T-helper 17 cell (primary cell): ENCODE measurements at places on chromosomes 12 and 14.

DNA sequence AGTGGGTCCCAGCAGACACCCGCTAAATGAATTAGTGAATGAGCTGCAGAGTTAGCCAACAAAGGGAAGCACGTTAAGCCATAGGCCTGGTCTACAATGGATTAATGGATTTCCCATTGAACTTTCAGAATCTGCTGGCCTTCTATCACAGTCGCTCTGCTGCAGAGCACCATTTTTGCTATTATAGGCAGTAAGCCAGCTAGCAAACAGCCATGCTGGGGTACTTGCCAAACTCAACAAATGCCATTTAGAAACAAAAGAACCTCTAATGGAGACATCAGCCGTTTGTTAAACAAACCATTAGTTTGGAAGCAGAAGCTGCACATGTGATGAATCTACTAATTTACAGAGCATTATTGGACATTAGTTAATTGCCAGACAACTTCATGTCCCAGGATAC, 181.1 kb upstream of the STXBP6 start:
- DNase-seq = no peak

DNA sequence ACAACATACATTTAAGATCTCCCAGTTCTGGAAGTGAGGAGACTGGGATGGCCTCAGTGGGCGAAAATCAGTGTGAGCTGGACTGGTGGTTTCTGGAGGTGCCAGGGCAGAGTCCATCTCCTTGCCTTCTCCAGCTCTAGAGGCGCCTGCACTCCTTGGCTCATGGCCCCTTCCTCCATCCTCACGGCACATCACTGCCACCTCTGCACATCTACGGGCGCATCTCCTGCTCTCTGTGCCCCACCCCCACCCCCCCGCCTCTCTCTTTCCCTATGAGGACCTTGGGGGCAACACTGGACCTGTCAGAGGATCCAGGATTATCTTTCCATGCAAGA, 62.8 kb upstream of the DIO3 start:
- no peak for DNase-seq

- no peak for DNase-seq
Measured at GRCh38 chr12:108572166-108572790, 9.9 kb downstream of the ISCU start.

- no peak for DNase-seq
Measured at GRCh38 chr14:54660604-54661111, 93.7 kb downstream of the SAMD4A start.

- no peak for DNase-seq
Measured at GRCh38 chr14:21184254-21184653, 28.4 kb upstream of the OR5AU1 start.

DNA sequence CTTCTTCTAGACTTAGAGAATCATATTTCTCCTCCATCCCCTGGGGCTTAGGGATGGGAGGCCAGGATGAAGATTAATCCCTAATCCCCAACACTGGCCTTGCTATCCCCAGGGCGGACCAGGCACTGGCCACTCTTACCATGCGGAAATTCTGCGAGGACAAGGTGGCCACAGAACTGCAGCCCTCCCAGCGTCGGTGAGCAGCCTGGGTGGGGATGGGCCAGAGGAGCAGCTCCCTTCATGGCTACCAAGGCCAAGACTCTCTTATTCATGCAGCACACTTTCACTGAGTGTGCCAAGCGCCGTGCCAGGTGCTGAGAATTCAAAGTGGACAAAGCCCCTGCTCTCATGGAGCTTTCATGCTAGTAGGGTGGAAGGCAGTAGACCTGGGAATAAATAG, 7.0 kb downstream of the TNS2 start:
- DNase-seq = no peak

GRCh38 chr12:131287938-131288764, 334.4 kb downstream of the ADGRD1 start:
- DNase-seq = no peak

- DNase-seq = no peak
Measured at GRCh38 chr12:64186789-64187188, 35.3 kb downstream of the KICS2 start.

- DNase-seq = no peak
Measured at GRCh38 chr14:50820786-50821509, 10.0 kb downstream of the NIN start.

- no peak for DNase-seq
Measured at GRCh38 chr14:105201925-105202513, 20.9 kb upstream of the NUDT14 start.

DNA sequence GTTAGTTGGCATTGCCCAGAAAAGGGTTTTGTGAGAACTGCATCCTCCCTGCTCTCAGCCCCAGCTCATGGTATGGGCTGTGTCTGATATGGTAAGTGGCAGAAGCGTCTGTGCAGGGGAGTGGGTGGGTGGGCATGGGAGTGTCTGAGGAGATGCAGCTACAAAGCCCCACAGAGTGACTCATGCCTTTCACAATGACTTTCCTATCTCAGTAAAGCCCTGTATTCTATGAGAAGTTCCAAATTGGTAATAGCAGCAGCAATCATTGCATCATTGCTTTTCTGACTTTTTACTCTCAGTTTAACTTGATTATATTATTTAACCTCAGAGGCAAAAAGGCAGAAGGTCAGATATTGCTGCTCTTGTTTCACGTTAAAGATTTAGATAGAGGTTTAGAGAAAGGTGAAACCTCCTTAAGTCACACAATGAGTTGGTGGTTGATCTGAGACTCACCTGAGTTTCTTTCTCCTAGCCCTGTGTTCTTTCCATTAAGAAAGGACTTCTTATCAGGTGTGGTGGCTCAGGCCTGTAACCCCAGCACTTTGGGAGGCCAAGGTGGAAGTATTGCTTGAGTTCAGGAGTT, 171.7 kb downstream of the SLC5A8 start:
- DNase-seq = no peak

DNA sequence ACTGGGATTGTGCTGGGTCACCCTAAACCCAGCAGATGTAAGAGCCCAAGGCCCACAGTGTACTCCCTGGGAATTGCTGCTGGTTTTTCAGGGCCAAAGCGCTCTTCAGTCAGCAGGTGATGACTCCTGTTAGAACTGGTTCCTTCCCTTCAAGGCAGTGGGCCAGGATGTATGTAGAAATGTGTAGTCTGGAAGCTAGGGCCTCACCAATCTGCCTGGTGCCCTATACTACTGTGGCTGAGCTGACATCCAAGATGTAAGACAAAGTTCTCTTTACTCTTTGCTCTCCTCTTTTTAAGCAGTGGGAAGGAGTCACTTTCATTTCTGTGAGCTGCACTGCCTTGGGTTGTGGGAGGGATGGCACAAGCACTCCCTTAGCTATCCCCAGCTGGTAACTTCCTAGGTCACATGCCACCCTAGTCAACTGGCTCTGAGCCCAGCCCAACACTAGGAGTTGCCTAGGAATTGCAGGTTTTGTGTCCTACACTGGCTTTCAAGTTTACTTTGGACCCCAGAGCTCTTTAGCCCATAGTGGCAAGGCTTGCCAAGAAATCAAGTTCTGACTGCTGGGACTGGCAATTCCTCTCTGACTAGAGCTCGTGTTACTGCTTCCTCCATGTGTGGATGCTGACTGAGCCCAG, 249.2 kb downstream of the C12orf50 start:
- DNase-seq = no peak

GRCh38 chr12:1332327-1332726, 262.1 kb downstream of the FBXL14 start:
- DNase-seq = no peak

DNA sequence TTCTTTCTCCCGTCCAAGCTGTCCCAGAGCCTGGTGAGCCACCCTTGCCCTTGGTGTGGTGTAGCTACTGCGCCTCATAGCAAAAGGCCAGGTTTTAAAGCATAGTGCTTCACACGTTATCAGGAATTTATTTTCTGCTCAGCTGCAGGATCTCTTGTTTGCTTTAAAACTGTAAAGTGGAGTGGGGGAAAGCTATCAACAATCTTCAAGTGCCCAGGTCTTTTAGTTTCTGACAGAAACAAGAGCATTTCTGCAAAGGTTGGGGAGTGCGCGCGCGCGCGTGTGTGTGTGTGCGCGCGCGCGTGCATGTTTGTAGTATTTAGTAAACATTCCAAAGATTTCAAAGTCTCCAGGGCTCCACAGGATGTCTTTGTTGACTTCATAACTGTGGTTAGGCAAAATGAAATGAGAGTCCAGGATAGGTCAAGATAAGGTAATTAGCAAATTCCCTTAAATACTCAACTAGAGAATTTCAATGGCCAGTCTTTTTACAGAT, 45.5 kb downstream of the EML1 start:
- DNase-seq = no peak

DNA sequence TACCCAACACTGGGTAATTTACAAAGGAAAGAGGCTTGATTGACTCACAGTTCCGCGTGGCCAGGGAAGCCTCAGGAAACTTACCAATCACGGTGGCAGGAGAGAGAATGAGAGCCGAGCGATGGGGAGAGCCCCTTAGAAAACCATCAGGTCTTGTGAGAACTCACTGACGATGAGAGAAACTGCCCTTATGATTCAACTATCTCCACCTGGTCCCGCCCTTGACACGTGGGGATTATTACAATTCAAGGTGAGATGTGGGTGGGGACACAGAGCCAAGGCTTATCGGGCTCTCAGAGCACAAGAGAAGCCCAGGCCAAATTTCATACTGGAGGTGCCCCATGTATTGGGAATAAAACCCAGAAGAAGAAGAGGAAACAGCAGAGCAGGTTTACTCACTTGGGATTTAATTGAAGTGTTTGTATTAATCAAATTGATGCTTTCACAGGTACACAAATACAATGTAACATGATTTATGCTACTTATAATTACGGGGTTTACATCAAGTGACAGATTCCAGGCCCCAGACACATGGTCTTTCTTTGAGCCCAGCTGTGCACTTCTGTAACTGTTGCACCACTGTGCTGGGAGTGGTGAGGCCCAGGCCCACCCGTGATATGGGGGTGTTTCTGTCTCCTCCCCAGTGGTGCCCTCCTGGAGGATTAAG, 8.2 kb upstream of the CCDC85C start:
- no peak for DNase-seq

- no peak for DNase-seq
Measured at GRCh38 chr14:40229676-40230075, 797.4 kb upstream of the FBXO33 start.

DNA sequence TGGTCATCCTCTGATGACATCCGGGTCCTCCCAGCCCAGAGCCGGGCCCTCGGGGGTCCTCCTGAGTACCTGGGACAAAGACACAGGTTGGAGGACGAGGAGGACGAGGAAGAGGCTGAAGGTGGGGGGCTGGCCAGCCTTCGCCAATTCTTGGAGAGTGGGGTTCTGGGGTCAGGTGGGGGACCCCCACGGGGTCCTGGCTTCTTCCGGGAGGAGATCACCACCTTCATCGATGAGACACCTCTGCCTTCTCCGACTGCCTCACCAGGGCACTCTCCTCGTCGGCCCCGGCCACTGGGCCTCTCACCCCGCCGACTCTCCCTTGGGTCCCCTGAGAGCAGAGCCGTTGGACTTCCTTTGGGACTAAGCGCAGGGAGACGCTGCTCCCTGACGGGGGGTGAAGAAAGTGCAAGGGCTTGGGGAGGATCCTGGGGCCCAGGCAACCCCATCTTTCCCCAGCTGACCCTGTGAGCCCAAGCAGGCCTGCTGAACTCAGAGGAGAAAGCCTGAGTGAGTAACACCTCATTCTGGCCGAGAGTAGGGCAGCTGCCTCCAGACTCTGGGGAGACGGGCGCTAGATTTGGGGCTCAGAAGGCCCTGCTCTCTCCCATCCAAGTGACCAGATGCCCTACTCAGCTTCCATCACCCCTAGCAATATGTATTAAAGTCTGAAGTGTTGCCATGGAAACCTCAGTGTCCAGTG, 1.3 kb upstream of the P3H3 start:
- no peak for DNase-seq

GRCh38 chr14:24631749-24632335, 2.1 kb downstream of the GZMB start:
- no peak for DNase-seq

DNA sequence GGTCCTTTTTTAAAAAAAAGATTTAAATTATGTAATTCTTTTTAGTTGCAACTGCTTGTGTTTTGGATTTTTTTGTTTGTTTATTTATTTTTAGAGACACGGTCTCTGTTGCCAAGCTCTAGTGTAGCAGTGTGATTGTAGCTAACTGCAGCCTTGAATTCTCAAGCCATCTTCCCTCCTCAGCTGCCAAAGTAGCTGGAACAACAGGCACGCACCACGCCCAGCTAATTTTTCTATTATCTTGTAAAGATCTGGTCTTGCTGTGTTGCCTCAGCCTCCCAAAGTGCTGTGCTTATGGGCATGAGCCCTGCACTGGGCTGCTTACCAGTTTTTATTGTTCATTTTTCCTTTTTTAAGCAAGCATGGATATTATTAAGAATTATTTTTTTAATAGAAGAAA, 10.6 kb upstream of the ART4 start:
- DNase-seq = no peak

GRCh38 chr14:89652352-89652751, 235.3 kb upstream of the FOXN3 start:
- DNase-seq = no peak

- no peak for DNase-seq
Measured at GRCh38 chr12:74393272-74393671, 144.4 kb upstream of the ATXN7L3B start.

DNA sequence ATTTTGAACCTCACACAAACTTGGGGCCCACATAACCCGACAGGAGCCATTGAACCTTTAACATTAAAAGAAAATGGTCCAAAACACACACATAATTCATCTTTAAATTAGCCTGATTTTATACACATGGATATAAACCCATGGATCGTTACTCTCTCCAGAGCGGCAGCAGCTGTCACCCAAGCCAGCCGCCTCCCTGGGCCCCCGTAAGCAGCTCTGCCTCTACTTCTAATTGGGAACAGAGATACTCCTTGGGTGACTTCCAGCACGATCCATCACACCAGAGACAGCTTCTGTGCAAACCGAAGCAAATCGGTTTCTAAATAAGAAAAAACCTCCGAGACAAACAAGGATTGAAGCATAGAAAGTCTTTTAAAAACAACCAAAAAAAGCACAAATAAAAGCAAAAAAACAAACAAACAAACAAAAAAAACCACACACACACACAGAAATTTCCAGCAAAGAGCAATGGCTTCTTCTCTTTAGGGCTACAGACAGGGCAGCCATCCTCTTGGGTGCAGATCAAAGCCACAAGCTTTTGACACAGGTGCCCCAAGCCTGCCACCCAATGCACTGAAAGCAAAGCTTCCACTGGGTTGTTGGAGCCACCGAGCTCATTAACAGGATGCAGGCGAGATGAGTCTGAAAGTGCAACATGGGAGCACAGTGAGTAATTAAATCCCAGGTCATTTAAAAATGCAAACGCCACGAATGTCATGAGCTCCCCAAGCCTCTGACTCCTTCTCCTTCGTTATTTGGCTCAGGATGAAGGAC, 156.9 kb downstream of the DPF3 start:
- DNase-seq = no peak

- peak; percentile 59 for DNase-seq
Measured at GRCh38 chr14:70655110-70655826, 13.6 kb downstream of the TTC9 start.

DNA sequence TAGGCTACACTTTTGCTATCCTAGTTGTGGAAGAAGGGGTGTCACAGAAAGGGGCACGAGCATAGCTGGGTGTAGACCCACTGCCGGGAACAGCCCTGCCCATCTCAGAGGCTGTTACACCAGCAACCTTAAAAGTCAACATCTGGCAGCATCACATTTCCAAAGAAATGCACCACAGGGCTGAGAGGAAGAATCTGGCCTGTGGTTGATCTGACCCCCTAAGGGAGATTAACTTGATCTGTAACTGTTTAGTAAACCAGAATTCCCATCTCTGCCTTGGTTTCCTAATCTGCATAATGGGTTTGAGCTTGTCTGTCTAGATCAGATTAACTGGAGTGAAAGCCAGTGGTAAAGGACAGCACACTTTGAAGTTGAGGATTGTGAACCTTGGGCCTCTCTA, 1.3 kb downstream of the LRP1-AS start:
- no peak for DNase-seq

GRCh38 chr14:92922883-92923743, at the start of gene CHGA:
CHGA (plus strand) TSS chr14:92923150; CDS start chr14:92923360, 210 bp downstream.
- DNase-seq = peak; percentile 20
